Activated CD8-positive, alpha-beta memory T cell treated with anti-CD3 and anti-CD28 coated beads for 24 hours (primary cell): ENCODE measurements at places on chromosomes 6 and 20.

DNA sequence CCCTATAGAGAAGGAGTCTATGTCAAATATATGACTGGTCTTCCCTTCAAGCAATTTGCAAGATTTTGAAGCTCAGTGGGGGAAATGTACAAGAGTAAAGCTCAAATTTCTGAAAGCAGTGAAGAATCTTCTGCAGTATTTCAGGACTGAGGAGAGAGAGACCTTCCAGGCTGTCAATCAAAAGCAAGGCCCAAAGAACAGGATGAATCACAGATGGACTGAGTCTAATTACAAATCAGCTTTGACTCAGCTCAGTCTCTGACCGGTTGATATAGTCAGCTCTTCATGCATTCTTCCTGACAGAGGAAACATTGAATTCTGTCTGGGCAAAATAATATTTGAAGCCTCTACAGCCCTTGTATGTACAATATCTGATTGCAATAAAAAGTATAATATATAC, 7.7 kb upstream of the HTR1B start:
- no peak for DNase-seq

DNA sequence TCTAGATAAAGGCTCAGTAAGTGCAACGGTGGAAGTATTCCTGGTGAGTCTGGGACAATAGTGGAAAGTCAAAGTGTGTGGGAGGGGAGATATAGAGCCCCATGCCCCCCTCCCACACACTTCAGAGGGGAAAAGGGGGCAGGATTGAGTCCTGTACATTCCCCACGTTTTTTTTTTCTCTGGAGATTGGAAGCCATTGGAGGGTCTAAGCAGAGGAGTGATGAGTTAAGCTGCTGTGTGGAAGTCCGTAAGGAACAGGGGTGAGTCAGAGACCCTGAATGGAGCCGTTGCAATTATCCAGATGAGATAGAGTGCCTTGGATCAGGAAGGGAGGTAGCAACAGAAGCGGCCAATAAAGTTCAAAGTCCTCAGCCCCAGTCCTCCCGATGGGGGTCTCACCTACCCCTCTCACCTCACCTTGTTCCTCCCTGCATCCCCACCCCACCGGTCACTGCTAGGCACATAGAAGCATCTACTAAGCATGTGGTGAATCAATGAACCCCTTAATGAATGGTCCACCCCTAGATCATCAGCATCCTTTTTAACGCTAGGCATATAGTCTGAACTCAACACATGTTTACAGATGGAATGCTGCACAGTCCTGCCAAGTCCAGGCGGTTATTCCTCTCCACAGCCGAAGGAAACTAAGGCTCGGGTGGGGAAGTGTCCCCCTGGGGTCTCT, 662 bp upstream of the SLC9A8 start:
- no peak for DNase-seq

DNA sequence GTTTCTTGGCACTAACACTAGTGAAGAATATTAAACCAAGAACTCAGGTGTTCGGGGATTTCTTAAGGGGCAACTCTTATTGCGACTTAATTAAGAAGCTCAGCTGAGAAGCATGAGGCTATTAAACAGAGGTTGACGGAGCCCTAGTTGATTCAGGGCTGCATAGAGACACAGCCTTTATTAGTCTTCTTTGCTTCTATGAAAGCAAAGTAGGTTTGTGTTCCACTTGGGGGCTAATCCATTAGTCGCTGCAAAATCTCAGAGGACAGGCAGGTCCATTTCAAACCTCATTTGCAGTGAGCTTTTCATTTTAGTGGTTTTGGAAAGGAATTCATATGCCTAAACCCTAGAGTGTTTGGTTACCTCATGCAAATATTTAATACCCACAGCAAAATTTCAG, 506.6 kb upstream of the SULF2 start:
- DNase-seq: no peak

- DNase-seq: no peak
Observed at GRCh38 chr6:116016846-116017545, 43.7 kb downstream of the FRK start.

DNA sequence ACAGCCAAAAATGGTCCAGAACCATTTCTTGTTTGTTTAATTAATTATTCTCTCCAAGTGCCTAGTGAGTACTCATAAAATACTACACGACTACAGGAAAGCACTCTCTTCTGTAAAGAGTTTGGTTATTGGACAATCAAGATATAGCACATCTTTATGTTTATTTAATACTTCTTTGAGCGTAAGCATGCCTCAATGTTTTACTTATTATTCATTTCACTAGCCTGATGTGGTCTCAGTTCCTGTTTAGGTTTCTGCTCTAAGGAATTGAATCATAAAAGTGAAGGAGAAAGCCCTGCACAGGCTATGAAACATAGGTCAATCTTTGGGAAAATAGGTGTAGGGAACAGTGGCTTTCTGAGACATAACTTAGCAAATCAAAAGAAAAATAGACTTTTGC, 45.9 kb upstream of the AIG1 start:
- DNase-seq: no peak

GRCh38 chr6:135215160-135215559, 34.1 kb downstream of the MYB start:
- no peak for DNase-seq
